NCI-H1694 treated with DMSO at 0.1 percent for 48 hours (cell line): ENCODE measurements at places on chromosomes 3 and 15.

- DNase-seq = no peak
Observed at GRCh38 chr3:60391292-60391691, 860.0 kb downstream of the FHIT start.

- DNase-seq = no peak
Observed at GRCh38 chr15:37032091-37032775, 68.1 kb downstream of the MEIS2 start.

DNA sequence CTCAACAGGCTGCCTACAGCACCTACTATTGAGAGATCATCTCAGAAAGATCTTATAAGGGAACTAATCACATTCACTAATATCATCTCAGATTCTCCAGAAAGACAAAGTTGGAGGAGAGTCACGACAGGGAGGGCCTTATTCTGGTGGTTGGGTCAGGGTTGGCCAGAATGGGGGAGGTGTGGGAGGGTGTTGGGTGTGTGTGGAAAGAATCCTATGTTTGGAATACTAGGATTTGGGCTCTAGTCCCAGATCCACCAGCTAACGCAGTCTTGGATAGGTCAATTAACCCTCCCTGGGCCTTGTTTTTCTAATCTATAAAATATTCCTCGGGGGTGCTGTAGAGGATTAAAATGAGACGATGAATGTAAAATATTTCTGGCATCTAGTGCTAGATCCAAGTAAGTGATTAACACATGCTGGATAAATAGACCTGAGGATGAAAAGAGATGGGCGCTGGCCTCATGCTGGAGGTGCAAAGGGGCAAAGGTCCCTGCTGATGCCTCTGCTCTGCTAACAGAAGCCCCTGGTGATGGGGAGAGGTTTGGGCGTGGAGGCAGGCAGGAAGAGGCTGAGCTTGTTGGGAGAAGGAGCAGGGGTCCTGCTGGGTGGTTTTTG, 67.6 kb upstream of the ETV5 start:
- DNase-seq = no peak

DNA sequence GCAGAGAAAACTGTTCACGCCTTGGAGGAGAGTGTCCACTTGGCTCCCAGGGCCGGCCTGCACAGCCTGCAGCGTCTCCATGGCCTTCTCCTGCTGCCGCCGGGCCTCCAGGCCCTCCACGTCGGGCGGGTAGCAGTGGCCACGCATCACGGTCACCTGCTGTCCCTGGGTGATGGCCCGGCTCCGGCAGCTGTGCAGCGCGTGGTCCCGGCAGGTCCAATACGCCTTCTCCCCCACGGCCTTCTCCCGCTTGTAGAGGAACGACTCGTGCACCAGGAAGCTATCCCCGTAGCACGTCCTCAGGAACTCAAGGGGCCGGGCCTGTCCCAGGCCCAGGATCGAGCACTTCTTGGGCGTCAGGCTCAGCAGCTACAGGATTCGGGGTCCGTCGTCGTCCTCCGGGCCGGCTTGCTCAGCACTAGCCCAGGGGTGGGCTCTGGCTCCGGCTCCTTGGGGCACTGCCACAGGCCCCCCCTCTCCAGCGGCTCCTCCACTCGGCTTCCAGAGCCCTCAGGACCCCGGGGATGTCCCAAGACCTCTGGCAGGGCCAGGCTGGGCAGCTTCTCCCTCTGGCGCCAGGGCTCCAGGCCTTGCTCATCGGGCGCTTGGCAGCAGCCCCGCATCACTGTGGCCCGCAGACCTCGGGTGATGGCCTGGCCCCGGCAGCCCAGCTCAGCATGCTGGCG, 83.6 kb upstream of the FXR1 start:
- DNase-seq = no peak

DNA sequence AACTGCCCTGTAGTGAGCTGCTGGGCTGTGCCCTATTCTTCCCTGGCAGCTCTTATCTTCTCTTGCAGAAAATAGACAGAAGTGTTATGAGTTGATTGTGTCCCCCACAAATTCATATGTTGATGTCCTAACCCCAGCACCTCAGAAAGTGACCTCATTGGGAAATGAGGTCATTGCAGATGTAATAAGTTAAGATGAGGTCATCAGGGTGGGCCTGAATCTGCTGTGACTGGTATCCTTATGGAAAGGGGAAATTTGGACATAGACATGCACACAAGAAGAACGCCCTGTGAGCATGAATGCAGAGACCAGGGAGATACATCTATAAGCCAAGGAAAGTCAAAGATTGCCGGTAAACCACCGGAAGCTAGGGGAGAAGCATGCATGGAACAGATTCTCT, 49.0 kb downstream of the SPSB4 start:
- DNase-seq = no peak

DNA sequence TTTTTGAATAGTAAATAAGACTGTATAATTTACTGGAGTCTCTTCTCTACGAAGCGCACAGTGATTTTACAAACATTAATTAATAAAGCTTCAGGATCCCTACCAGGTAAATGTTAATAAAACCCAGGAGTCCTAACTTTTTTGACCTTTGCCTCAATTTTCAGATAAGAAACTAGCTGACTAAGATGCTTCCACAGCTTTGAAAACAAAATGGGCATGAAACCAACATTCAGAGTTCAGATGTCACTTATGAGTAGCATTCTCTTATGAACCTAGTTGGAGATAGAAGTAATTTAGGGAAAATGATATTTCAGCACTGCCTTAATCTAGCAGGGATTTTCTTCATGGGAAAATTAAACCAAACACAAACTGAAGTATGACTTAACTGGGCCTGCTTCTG, 13.0 kb upstream of the FHIT start:
- no peak for DNase-seq

DNA sequence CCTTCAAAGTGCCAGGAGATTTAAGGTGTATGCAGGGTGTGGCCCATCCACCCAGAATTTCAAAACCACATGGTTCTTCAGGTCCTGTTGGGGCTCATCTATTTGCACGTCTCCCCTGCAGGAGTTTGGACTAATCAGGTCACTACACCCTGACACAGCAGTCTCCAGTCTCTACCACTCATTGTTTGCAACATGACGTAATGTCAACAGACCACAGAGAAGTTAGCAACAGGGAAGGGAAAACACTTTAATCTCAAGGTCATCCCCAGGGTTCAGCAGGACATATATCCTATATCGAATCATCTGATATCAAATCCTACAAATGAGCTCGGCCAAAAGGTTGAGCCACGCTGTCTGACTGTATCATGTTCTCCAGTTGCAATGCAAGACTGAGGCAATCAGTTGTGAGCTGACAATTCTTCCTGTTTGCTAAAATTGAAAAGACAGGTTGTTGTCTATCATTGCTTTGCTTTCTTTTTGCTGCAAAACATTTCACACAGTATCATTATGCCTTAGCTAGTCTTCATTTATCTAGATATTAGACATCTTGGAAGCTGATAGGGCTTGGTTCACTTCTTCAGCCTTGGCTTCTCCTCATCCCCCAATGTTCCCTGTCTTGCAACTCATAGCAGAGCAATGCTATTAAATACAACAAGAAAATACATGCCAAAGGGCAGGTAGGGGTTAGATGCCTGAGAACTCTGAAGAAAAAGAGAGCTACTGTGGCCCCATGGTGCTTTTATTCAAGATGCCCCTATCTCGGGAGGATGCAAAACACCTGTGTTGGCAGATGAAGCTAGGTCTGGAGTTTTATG, 13.4 kb upstream of the LEKR1 start:
- DNase-seq = no peak

DNA sequence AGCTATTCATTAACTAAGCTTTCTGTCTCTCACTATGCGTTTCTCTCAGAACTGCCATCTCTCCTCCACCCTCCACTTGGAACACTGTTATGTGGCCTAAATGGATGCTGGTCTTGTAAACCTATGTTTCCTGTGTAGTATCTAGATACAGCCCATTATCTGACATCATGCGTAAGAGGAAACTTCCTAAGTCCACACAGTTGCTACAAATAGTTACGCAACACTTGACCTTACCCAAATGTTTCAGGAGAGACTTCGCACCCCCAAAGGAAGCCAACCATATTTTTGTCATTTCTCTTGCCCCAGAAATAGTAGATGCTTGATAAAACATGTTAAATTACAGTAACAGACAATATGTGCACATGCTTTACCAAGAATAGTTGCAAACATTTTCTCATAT, 87.2 kb upstream of the TPRG1 start:
- no peak for DNase-seq

DNA sequence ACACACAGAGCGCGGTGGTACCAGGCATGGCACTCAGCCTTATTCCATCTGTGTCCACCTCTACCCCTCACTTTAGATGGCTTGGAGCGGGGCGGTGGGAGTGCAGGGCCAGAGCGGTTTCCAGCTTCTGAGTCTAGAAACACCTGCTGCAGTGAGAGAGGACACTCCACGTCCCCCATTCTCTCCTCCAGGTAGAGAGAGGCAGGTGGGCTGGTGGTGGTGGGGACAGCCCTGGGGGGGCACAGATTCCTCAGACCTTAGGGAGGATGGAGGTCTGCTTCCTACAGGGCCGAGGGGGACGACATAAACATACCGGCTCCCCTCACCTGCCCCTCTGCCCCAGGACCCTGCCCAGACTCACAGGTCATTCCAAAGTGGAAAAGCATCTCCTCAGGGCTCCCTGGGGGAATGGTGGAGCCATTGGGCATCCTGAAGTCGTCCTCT, 40.4 kb downstream of the MUC20 start:
- DNase-seq = no peak

GRCh38 chr3:152843955-152844354, 9.0 kb downstream of the P2RY1 start:
- no peak for DNase-seq

- DNase-seq = no peak
Observed at GRCh38 chr15:71431343-71432336, 316.4 kb downstream of the THSD4 start.

- no peak for DNase-seq
Observed at GRCh38 chr15:90059208-90059985, 42.9 kb downstream of the IDH2 start.

DNA sequence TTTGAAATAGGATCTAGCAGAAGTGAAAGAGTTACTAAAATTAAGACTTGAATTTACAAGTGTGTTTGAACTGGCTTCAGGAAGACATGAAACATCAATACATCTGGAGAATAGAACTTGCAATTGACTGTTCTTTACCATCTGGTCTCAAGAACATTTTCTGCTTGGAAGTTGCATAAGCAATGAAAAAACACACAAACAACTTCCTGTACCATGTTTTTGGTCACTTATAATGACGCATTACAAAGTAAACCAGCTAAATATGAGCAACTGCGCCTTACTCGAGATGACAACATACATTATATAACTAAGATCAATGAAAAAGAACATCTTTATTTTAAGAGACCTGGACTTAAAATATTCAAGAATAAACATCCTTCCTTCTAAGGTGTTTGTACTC, 112.5 kb downstream of the TIGIT start:
- DNase-seq = no peak

DNA sequence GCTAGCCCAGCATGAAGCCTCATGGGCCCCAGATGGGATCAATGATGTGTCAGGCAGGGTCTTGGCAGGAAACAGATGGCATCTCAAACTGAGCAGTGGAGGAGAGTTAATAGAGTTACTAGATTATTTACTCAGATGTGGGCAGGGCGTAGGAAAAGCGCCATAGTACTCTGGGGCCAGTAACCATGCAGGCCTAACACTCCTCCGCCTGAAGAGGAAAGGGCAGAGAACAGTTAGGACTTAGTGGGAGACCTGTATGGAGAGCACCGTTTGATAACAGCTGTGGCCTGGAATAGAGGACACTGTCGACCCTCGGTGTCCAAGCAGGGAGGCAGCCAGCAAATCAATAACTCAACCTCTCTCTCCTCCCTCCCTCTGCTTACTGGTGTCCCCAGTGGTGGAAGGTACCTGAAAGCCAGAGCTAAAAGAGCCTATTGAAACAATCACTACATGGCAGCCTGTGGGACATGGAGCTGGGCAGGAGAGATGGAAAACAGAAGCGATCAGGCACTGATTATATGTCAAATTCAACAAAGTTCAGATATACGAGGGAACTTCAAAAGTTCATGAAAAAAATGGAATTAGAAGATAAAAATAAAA, 111.4 kb upstream of the CCNL1 start:
- no peak for DNase-seq

GRCh38 chr3:148089171-148089570, 608.5 kb upstream of the AGTR1 start:
- no peak for DNase-seq

DNA sequence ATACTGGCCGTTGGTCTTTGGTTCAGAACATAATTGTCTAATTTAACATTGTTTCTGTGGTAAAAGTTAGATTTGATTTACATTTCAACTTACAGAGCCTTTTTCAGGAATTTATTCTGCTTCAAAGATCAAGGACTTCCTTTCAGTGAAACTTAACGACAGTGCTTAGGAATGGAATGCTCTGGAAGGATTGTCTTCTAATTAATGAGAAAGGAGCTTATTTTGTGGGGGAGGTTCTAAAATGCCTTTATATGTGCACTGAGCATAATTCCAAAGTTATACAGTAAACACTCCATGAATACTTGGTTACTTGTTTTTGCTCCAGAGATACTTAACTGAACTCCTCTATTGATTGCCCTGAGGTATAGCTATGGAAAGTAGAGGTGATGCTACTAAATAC, 75.7 kb downstream of the CACNA1D start:
- DNase-seq = no peak

DNA sequence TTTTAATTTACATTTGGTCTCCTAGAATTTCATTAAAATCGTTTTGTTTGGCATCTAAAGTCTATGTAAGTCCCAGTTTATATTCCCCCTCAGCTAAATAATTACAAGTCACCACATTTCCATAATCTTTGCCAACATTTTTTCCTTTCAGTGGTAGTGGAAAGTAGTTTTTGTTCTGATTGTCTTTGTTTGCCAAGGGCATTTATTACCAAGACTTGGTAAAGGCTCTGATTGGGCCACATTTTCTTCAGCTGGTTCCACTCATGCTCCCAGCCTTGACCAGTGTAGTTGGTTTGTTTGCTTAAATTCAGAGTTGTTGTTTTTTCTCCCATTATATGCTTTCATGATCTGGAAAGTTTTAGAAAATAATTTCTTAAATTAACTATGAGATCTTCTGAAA, 153.4 kb upstream of the MME start:
- no peak for DNase-seq

DNA sequence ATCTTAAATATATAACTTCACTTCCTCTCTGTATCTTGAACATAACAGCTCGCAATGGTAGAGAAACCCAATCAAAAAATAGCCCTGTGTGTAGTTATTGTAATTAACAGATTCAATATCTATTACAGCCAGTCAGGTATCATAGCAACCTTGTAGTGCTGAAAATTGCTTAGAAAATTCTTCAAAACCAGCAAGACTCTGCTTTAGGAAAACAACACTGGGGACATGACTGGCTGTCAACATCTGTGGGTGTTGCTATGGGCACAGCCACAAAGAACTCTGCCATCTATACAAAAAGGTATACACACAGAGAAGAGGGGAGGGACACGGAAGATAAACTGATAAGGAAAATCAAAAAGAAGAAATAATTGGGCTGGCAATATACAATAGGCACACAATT, 101.2 kb downstream of the WDR72 start:
- no peak for DNase-seq

- DNase-seq = no peak
Observed at GRCh38 chr15:42332331-42332730, 27.0 kb upstream of the CAPN3 start.
